SJCRH30 (cell line): ENCODE measurements at places on chromosomes 13 and 19. TPM values are rescaled to one million over a fixed set of nuclear protein-coding genes. Genes with fewer than 3 reads are reported as not detected.
A peak's percentile ranks its signal among the peaks of the same experiment; 100 is the strongest.

- no peaks in the 10 kb centered on the region for H3K27me3 ChIP-seq
- H3K4me1 ChIP-seq = no peaks in the 10 kb centered on the region
- H3K27ac ChIP-seq = no peak overlapping the region
These were observed 82.2 kb downstream of the TNFSF11 start for GRCh38 chr13:42656161-42656560.

GRCh38 chr19:2636897-2637683 lies 65.4 kb downstream of the GNG7 start:
- H3K36me3 ChIP-seq = no peaks in the 10 kb centered on the region
- no peaks in the 10 kb centered on the region; the same call in 1 of the 2 replicates for H3K4me1 ChIP-seq
- no peak overlapping the region for H3K4me3 ChIP-seq
- peak; percentile 44 for DNase-seq
- no peak overlapping the region for H3K27ac ChIP-seq
- H3K27me3 ChIP-seq = no peaks in the 10 kb centered on the region

GRCh38 chr13:91701975-91702374 lies 303.6 kb downstream of the GPC5 start:
- H3K36me3 ChIP-seq = no peaks in the 10 kb centered on the region
- DNase-seq = no peak
- no peaks in the 10 kb centered on the region for H3K4me1 ChIP-seq
- H3K4me3 ChIP-seq = no peak overlapping the region
- no peaks in the 10 kb centered on the region for H3K27me3 ChIP-seq

DNA sequence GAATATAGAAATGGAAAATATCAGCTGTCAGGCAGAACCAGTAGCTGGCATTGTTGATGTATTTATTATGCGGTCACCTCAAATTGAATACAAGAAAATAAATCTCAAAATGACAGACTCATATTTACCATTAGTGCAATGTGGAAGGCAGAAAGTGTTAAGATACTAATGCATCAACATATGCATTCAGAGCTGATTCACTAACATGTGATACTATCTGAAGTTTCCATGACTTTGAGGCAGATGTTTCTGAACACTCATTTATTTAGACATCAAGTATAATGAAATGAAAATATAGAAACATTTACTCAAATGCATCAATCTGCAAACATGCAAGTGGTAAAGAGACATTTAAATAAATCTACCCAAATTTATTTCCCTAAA lies 474.2 kb upstream of the SLC10A2 start:
- no peak overlapping the region for H3K27ac ChIP-seq
- H3K27me3 ChIP-seq = no peaks in the 10 kb centered on the region
- no peak overlapping the region for H3K4me3 ChIP-seq
- no peaks in the 10 kb centered on the region for H3K4me1 ChIP-seq

DNA sequence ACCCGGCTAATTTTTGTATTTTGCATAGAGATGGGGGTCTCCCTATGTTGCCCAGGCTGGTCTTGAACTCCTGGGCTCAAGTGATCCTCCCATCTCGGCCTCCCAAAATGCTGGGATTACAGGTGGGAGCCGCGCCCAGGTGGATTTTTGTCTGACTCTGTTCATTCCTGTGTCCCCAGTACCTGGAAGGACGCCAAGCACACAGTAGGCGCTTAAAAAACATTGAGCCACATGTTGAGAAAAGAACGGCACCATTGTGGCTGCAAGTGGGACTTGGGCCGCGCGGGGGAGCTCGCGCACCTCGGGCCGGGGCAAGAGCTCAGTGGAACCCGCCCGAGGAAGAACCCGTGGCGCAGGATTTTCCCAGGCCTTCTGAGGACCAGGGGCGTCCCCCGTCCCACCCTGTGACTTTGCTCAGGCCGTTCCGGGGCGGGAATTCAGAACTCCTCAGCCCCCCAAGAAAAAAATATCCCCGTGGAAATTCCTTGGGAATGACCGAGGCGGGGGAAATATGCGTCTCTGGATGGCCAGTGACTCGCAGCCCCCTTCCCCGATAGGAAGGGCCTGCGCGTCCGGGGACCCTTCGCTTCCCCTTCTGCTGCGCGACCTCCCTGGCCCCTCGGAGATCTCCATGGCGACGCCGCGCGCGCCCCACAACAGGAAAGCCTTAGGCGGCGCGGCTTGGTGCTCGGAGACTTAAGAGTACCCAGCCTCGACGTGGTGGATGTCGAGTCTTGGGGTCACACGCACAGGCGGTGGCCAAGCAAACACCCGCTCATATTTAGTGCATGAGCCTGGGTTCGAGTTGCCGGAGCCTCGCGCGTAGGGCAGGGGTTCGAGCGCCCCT lies 1.4 kb upstream of the ICAM1 start:
- DNase-seq = peak; percentile 69
- no peak overlapping the region for H3K27ac ChIP-seq
- H3K36me3 ChIP-seq = no peaks in the 10 kb centered on the region
- no peaks in the 10 kb centered on the region for H3K27me3 ChIP-seq
- no peak overlapping the region for H3K4me3 ChIP-seq

DNA sequence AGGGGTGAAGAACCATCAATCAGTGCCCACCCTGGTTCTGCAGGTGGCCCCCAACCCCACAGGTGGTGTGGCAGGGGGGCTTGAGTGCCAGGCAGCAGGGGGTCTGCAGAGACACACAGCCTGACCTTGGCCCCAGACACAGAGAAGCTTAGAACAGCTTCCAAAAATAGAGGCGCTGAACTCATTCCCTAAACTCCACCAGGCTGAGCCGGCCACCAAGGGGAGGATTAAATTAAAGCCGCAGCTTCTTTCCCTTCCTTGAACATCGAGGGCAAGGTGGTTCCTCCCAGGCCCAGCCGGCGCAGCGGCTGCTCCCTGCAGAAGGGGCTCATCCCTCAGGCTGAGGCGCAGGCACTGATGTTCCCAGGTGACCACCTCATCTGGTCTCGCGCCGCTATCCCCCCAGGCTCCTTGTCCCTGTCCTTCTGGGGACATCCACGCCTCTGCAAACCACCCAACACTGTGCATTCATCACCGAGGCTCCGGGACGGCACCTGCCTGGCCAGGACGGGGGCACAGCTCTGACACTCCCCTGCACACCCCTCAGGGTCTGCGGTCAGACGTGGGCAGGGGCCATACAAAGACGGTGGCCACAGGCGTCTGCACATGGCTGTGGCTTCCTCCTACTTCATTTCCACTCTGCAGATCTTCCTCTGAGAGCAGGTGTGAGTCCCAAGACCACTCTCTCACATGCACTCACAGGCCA lies 30.9 kb downstream of the LAMP1 start:
- no peak overlapping the region for H3K27ac ChIP-seq
- no peak for DNase-seq
- no peaks in the 10 kb centered on the region for H3K36me3 ChIP-seq
- no peaks in the 10 kb centered on the region for H3K4me1 ChIP-seq

- no peak for DNase-seq
- H3K36me3 ChIP-seq = no peaks in the 10 kb centered on the region
- H3K4me3 ChIP-seq = no peak overlapping the region
- H3K27me3 ChIP-seq = no peaks in the 10 kb centered on the region
These were observed 1504.5 kb upstream of the PCDH20 start for GRCh38 chr13:62920159-62920558.

DNA sequence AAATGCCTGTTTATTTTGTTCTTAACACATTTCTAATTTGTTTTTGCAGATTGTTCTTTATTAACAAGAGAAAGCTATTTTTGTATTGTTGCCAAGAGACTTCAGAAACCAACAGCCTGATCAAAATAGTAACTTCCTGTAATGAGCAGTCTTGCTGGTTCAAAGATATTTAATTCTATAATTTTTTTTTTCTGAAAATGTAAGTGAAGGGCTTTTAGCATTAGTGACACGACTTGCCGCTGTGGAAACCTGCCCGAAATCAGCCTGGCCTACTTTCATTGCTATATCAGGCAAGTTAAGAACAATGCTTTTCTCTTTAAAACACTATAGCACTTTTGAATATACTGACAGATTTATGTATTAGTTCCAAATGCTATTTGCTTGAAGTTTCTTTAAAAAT lies 374.3 kb downstream of the EFNB2 start:
- H3K27ac ChIP-seq = no peak overlapping the region
- H3K4me3 ChIP-seq = no peak overlapping the region
- no peaks in the 10 kb centered on the region for H3K4me1 ChIP-seq
- no peak for DNase-seq
- H3K27me3 ChIP-seq = no peaks in the 10 kb centered on the region

DNA sequence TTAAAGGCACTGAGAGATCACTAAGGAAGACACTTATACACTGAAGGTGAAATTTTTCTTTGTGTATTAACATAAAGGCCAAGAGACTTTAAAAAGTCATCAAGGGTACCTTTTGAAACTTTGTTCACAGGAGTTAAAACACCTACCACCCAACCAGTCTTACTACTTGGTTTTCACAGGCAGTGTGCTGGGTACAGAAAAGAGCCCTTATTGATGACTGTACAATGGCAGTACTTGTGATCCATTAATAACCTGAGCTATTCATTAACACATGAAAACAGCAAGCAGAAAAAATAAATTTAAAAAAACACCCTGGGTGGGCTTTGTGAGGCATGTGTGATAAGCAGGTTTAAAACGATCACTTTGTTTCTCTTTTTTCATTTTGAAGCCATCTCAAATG lies 148.9 kb downstream of the TBC1D4 start:
- peaks cover 9% of the 10 kb centered on the region for H3K36me3 ChIP-seq
- no peak for DNase-seq
- H3K4me3 ChIP-seq = no peak overlapping the region
- no peaks in the 10 kb centered on the region for H3K27me3 ChIP-seq
- H3K27ac ChIP-seq = no peak overlapping the region

DNA sequence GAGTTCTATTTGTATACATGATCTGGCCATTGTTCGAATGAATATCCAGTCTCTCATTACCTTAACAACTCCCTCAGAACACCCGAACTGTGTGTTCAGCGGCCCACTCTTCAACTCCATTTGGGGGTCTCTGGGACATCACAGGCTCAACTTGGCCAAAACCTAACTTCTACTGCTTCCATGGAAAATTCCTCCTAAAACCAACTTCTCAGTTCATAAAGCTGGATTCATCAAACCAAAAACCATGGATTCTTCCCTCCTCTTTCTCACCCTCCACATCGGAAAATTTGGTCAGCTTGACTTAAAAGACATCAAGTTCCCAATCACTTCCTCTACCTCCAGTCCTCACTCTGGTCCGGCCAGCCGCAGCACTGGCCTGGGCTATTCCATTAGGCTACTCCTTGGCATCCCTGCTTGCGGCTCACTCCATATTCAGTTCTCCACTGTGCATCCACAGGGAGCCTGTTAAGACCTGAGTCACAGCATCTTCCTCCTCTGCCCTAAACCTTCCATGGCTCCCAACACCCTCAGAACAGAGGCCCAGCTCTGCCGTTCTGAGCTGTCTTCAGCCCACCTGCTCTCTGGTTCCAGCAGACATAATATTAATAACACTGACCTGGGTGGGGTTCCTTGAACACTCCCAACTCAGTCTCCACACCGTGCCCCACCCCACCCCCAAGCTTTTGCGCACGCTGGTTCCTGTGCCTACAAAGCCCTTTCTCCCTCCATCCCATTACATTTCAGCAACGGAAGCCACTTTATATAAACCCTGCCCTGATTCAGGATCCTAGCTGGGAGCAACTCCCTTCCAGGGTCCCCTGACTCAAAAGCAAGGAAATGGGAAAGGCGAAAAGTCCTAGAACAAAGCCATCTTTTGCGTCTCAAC lies 1.1 kb downstream of the ZNF792 start:
- no peak overlapping the region for H3K27ac ChIP-seq
- peaks cover 3% of the 10 kb centered on the region; the same call in 1 of the 2 replicates for H3K4me1 ChIP-seq
- no peaks in the 10 kb centered on the region for H3K27me3 ChIP-seq
- peak overlapping the region; percentile 60 for H3K4me3 ChIP-seq
- no peak for DNase-seq
- no peaks in the 10 kb centered on the region for H3K36me3 ChIP-seq

DNA sequence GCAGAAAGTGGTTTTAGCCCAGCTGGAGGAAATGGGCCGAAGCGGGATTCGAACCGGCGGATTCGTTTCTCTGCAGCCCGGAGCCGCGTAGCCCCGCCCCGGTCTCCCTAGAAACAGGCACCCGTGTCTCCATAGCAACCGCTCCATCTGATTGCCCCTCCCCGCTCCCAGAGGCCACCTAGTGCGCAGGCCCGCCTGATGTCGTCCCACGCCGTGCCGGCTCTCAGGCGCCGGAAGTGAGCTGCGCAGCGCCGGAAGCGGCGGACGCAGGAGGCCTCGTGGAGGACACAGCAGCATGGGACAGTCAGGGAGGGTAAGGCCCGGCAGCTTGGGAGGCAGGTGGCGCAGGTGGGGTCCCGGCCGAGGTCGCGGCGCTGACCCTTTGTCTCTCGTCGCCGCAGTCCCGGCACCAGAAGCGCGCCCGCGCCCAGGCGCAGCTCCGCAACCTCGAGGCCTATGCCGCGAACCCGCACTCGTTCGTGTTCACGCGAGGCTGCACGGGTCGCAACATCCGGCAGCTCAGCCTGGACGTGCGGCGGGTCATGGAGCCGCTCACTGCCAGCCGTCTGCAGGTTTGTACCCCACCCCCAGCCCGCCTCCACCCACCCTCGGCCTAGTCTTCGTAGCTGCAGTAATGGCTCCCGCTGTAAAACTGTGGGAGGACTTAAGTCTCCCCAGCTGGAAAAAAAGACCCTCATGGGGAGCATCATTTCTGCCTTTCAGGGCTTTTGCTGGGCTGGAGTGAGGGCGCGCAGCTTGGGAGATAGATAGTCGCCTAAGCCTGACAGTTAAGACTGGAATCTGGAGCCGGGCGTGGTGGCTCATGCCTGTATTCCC lies at the start of gene PPAN:
Gene PPAN, plus strand, starts transcription at position 263 of the 837 bp plus-strand sequence. Its CDS starts 33 bp downstream, at position 296.
- peaks cover 39% of the 10 kb centered on the region for H3K36me3 ChIP-seq
- H3K27me3 ChIP-seq = no peaks in the 10 kb centered on the region
- peak within 1 kb of the TSS; percentile 96 for H3K4me3 ChIP-seq
- DNase-seq = peak; percentile 99
- H3K4me1 ChIP-seq = 0 out of 2 replicates have a peak, but pooled peaks cover 3% of the 10 kb centered on the region
- H3K27ac ChIP-seq = peak within 1 kb of the TSS; percentile 88

DNA sequence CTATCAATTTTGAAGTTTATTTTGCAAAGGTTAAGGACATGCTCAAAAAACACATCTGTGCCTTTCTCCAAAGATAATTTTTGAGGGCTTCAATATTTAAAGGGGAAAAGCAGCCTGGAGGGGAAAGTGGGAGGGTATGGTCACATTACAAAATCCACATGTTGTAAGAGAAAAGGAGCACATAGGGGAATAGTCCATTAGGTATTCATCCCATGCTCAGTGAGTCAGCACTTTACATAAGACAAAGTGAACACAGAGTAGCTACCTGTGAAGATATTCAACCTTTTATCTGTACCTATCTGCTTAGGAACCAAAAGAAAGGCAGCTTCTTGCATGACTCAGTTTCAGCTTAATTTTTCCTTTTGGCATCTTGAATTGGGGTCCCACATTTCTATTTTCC lies 932.0 kb downstream of the SLITRK6 start:
- H3K27ac ChIP-seq = no peak overlapping the region
- H3K27me3 ChIP-seq = no peaks in the 10 kb centered on the region
- no peaks in the 10 kb centered on the region for H3K4me1 ChIP-seq

The TMPRSS9 gene
- 0.04 TPM in 1 of 2 replicates, not detected in the other for total RNA-seq

The FCAR gene
- total RNA-seq = not detected in 2 replicates

The SLC7A10 gene
- not detected in 2 replicates for total RNA-seq

The CEACAM1 gene
- not detected in 2 replicates for total RNA-seq

The RFPL4A gene
- total RNA-seq = 1.1 TPM in 2 replicates

The ONECUT3 gene
- not detected in 2 replicates for total RNA-seq

The TNFSF9 gene
- not detected in 2 replicates for total RNA-seq

The OR7C1 gene
- total RNA-seq = 0.02 TPM in 1 of 2 replicates, not detected in the other
